ENCODE measurements at places on chromosomes 2 and 18. TPM values are rescaled to one million over a fixed set of nuclear protein-coding genes. Genes with fewer than 3 reads are reported as not detected.
A peak's percentile ranks its signal among the peaks of the same experiment; 100 is the strongest.

DNA sequence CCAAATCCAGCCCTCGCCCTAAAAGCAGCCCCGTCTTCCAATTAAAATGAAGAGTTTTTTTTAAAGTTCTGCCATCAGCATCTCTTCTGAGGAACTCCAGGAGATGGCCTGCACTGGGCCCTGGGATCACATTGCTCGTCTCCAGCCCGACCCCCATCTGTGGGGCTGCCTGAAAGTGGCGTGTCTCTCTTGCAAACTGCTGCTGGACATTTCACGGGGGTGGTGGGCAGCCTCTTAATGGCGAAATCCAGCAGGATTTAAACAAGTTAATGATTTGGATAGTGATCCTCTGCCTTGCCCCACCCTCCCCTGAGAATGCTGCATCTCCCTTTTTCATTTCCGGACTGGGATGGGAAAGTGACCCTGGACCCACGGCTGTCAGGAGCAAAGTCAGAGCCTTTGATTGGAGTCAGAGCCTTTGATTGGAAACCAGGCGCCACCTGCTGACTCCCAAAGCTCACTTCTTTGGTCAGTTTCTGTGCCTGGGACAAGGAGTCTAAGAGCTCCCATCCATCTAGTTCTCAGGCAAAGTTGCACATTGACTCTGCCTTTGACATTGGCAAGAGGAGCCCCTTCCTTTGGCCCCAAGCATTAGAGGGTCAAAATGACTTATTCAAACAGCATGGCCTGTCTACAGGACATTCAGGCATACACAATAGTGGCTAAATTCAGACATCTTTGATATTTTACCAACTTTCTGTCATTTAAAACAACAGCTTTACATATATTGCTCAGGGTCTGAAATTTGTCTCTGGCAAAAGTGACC is 155.2 kb downstream of the SH3BP4 start:
- no peaks in the 10 kb centered on the region for H3K36me3 ChIP-seq
- no peaks in the 10 kb centered on the region for H3K4me1 ChIP-seq
- DNase-seq = no peak
- no peak overlapping the region for H3K4me3 ChIP-seq
- no peak overlapping the region for H3K27ac ChIP-seq
- H3K27me3 ChIP-seq = no peaks in the 10 kb centered on the region

DNA sequence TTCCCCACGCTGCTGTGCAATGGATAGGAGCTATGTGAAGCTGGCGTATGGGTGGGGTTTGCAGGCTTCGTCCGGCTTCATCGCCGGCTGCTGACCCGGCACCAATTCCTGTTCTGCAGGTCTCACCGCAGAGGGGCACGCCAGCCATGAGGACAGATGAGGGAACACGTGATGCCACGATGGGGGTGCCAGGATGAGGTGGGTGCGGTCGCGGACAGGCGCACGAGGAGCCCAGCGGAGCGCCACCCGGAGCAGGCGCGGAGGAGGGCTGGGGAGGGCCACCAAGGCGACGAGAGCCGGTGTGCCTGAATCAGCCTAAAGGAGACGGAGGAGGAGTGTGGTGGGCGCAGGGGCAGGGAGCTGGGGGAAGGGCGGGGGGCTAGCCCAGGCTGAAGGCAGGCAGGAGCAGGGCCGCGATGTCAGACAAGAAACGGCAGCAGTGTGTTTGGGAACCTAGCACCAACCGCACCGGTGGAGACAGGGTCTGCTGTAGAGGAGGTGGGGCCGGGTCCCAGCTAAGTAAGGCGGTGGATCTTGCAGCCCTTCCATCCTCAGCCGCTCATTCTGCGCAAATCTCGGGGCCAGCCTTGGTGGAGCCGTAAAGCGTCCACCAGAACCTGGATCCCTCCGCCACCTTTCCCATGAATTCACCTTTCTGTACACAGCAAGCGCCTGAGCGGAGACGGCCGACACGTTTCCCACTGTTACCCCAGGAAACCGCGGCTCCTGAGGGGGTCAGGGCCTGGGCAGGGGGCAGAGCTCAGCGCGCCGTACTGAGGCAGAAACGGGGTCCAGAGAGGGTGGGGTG is 17.0 kb upstream of the CD8A start:
- no peaks in the 10 kb centered on the region for H3K36me3 ChIP-seq
- peaks cover 27% of the 10 kb centered on the region for H3K4me1 ChIP-seq
- H3K27me3 ChIP-seq = peaks cover 56% of the 10 kb centered on the region
- H3K27ac ChIP-seq = no peak overlapping the region
- DNase-seq = peak; percentile 34
- H3K4me3 ChIP-seq = peak overlapping the region; percentile 78

DNA sequence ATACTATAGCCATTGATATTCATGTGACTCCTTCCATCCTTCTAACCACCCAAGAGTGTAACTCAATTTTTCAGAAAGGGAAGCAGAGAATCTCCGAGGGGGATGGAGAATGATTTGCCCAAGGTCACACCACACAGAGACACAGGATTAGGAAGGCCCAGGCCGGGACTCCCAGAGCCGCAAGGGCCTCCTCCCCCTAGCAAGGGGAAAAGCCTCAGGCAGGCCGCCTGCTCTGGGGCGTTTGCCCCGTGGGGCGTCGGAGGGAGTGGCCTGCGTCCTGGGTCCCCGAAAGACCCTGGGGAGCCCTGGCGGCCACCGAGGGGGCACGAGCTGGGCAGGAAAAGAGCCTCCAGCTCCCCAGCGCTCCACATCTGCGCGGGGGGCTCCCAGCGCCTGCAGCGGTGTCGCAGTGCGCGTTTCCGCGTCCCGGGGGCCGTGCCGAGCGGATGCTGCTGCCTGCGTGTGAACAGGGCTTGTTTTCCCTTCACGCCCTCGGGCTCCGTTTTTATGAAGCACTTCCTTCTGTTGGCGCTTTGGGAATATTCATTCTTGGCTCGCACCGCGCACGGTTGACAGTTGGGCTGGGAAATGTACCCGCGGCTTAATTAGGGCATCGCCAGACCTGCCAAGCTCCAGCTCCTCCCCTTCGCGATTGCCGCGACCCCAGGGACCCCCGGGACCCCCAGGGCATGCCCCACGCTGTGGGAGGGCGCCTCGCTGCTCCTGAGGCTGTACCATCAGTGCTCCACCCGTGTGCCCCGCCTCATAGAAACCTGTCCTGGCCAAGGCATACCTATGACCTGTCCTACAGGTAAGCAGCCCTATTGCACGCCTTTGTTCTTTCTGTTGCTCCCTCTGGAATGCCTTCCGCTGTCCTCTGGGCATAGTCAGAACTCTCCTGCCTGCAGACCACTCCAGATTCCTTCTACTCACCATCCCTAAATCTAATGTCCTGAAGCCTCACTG is 158.9 kb upstream of the GLI2 start:
- peaks cover 21% of the 10 kb centered on the region for H3K27me3 ChIP-seq
- no peak for DNase-seq
- H3K36me3 ChIP-seq = no peaks in the 10 kb centered on the region
- H3K4me3 ChIP-seq = no peak overlapping the region

- H3K4me3 ChIP-seq = no peak overlapping the region
- H3K27ac ChIP-seq = no peak overlapping the region
- no peaks in the 10 kb centered on the region for H3K4me1 ChIP-seq
Measured at GRCh38 chr2:71697106-71698004, 244.0 kb downstream of the DYSF start.

ZNF385B gene
- not detected for total RNA-seq

GCKR gene
- not detected for total RNA-seq

GRCh38 chr2:127448526-127448925 is 30.3 kb downstream of the PROC start:
- H3K4me3 ChIP-seq = no peak overlapping the region
- DNase-seq = no peak
- H3K27ac ChIP-seq = no peak overlapping the region
- peaks cover 6% of the 10 kb centered on the region for H3K36me3 ChIP-seq
- no peaks in the 10 kb centered on the region for H3K4me1 ChIP-seq

GRCh38 chr2:203585516-203585915 is 50.4 kb upstream of the RAPH1 start:
- no peak overlapping the region for H3K4me3 ChIP-seq
- DNase-seq = no peak
- no peak overlapping the region for H3K27ac ChIP-seq
- peaks cover 29% of the 10 kb centered on the region for H3K4me1 ChIP-seq
- peaks cover 46% of the 10 kb centered on the region for H3K27me3 ChIP-seq

- no peaks in the 10 kb centered on the region for H3K4me1 ChIP-seq
- no peak for DNase-seq
- H3K27me3 ChIP-seq = no peaks in the 10 kb centered on the region
- no peak overlapping the region for H3K4me3 ChIP-seq
- H3K36me3 ChIP-seq = no peaks in the 10 kb centered on the region
- H3K27ac ChIP-seq = no peak overlapping the region
Measured at GRCh38 chr2:106857882-106858478, 28.0 kb downstream of the ST6GAL2 start.

- no peak overlapping the region for H3K27ac ChIP-seq
- DNase-seq = no peak
- H3K36me3 ChIP-seq = no peaks in the 10 kb centered on the region
- H3K4me3 ChIP-seq = no peak overlapping the region
Measured at GRCh38 chr2:54915101-54915500, 135.2 kb downstream of the RTN4 start.

DNA sequence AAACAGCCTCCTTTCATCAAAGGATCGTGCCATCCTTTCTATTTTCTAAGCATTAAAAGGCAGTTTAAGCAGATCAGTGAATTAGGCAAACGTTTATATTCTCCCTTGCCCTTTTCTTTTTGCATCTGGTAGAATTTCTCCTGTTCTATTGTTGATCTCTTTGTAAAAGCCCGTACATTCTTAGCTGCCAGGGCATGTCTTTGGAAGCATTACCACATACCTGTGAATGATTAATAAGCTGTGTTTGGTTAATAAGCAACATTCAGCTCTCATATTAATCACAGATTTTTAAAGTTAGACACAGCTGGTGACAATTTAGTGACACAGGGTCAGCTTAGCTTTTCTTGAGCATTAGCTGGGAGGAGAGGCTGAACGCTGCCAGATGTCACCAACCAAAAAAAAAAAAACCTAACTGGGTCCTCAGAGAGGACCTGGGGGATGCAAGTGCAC is 33.8 kb upstream of the CYP1B1 start:
- no peak overlapping the region for H3K4me3 ChIP-seq
- no peak for DNase-seq
- peaks cover 33% of the 10 kb centered on the region for H3K27me3 ChIP-seq
- no peak overlapping the region for H3K27ac ChIP-seq
- H3K36me3 ChIP-seq = no peaks in the 10 kb centered on the region

DNA sequence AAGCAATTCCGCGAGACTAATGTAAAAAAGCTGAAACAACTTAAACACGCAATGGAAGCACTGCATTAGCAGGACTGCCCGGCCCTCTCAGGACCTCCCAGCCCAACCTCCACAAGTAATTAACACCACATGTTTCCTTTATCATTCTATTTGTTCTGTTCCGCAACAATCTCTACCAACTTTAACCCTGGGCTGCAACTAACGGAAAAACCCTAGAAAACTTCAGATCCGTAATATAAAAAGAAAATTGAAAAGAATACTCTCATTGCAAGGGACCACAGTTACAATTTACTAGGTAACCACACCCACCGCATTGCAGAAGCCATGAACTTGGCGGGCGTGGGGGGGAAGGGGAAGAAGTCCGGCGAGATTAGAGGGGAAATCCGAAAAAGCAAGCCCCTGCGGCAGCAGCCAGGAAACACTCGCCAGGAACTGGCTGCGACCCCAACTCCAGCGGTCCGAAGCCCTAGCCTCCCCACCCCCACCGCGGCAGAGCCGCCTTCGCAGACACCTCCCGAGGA is 1.2 kb downstream of the EPB41L3 start:
- H3K36me3 ChIP-seq = no peaks in the 10 kb centered on the region
- H3K4me1 ChIP-seq = peaks cover 3% of the 10 kb centered on the region
- H3K4me3 ChIP-seq = no peak overlapping the region
- H3K27me3 ChIP-seq = peaks cover 31% of the 10 kb centered on the region
- no peak overlapping the region for H3K27ac ChIP-seq
- no peak for DNase-seq

DNA sequence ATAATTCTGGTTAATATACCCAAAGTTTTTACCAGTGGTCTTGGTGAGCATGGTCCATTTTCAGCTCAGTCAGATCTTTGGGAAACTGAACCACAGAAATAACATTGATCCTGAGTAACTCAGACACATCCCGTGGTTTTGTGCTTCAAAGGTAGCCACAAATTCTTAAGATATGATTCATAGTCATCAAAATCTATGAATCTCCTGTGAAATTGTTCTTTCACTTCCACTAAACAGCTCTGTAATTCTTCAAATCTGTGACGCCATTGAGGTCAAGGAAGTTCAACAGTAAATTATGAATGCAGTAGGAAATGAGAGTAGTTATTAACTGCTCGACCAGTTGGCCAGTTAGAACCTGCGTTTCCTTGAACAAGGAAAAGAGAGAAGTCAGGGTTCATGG is 147.3 kb downstream of the IRS1 start:
- DNase-seq = no peak
- H3K27me3 ChIP-seq = no peaks in the 10 kb centered on the region
- no peak overlapping the region for H3K4me3 ChIP-seq

- peaks cover 5% of the 10 kb centered on the region for H3K4me1 ChIP-seq
- H3K4me3 ChIP-seq = no peak overlapping the region
- H3K27ac ChIP-seq = no peak overlapping the region
Measured at GRCh38 chr2:189506514-189506976, 65.3 kb downstream of the WDR75 start.

GRCh38 chr2:217394510-217395351 is 534.9 kb upstream of the TNP1 start:
- H3K36me3 ChIP-seq = peaks cover 3% of the 10 kb centered on the region
- no peaks in the 10 kb centered on the region for H3K27me3 ChIP-seq
- H3K4me3 ChIP-seq = no peak overlapping the region
- peaks cover 7% of the 10 kb centered on the region for H3K4me1 ChIP-seq

CHST10 gene
- total RNA-seq = 3.1 TPM

- no peak for DNase-seq
- H3K27ac ChIP-seq = no peak overlapping the region
- peaks cover 3% of the 10 kb centered on the region for H3K4me1 ChIP-seq
- no peak overlapping the region for H3K4me3 ChIP-seq
Measured at GRCh38 chr2:231326404-231326803, 69.1 kb upstream of the B3GNT7 start.

- H3K4me3 ChIP-seq = no peak overlapping the region
- no peak for DNase-seq
- H3K4me1 ChIP-seq = no peaks in the 10 kb centered on the region
- H3K36me3 ChIP-seq = no peaks in the 10 kb centered on the region
- H3K27me3 ChIP-seq = peaks cover 7% of the 10 kb centered on the region
Measured at GRCh38 chr2:216838151-216838550, 21.7 kb downstream of the TNP1 start.

FAM237A gene
- not detected for total RNA-seq

MATN3 gene
- total RNA-seq = not detected

DNA sequence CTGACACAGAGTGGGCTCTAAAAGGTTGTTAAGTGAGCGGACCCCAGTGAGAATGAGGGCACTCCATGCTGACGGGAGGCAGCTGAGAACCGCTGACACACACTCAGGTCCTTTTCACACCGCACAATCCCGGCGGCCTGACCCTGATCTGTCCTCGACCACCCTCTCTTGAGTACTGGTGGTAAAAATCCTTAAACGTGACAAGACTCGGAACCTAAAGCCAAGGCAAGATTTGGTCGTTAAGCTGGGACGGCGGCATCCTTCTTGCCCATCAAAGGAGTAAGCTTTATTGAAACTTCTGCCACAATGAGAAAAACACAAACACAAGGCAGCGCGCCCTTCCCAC is 569 bp downstream of the TMX3 start:
- peak overlapping the region; percentile 88 for H3K27ac ChIP-seq
- peaks cover 43% of the 10 kb centered on the region for H3K36me3 ChIP-seq
- H3K27me3 ChIP-seq = no peaks in the 10 kb centered on the region
- no peak for DNase-seq

EMILIN2 gene
- 23.0 TPM for total RNA-seq

Data from activated CD4-positive, alpha-beta memory T cell treated with anti-CD3 and anti-CD28 coated beads, Interleukin-2, amount 10 ng/mL, durations not matched to agents 7 days and 5 days (primary cell).